GM10248 (cell line): ENCODE measurements at places on chromosomes 6 and 20.

DNA sequence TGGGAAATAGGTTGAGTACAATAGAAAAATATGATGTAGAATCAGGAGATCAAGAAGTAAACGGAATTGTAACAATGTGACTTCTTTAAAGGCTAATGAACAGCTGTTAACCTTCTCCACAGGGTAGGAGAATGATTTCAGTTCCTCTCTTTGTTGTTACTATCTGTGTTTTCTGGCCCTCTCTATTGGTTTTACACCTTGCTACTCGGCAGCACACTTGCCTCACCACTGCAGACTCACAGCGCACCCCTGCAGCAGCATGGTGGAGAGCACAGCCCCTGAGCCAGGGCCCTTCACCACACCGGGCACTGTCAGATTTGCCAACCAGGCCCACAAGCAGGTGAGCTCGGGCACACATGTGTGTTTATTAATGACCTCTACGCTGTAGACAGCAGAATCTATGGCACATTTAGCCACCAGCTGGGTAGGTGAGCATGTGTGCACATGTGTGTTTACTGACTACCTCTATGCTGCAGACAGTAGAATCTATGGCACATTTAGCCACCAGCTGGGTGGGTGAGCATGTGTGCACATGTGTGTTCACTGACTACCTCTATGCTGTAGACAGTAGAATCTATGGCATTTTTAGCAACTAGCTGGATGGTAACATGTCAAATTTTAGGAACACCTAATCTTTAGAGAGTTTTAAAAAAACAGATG, 16.8 kb downstream of the SFT2D1 start:
- peak; percentile 52 for DNase-seq

DNA sequence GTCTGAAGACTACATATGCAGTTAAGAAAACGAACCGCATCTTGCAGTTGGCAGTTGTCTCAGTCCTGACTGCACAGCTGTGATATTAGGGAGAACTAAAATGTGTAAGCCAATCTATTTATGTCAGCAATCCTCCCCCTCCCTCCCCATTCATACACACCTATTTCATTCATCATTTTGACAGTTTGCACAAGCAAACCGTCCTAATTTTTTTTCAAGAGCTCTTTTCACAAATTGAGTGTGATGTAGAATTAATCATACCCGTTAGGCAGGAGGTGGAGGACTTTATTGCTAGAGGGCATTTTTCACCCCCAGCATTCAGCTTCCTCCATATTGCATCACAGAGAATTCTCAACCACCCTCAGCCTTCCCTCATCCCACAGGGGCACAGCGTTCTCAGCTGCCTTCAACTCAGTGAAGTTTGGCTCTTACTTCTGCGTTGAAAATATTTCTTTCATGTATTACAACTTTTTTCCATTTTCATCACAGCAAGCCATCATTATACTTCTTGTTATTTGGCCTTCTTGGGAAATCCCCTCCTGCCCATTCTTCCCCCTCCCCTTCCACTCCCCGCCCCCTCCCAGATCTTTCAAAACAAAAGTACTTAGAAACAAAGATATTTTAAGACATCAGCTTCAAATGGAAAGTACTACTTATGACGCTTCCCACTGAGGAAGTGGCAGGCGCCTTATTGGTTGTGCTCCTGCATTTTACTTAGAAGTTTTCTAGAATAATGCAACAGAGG, 37.5 kb downstream of the NOX3 start:
- peak; percentile 61 for DNase-seq

DNA sequence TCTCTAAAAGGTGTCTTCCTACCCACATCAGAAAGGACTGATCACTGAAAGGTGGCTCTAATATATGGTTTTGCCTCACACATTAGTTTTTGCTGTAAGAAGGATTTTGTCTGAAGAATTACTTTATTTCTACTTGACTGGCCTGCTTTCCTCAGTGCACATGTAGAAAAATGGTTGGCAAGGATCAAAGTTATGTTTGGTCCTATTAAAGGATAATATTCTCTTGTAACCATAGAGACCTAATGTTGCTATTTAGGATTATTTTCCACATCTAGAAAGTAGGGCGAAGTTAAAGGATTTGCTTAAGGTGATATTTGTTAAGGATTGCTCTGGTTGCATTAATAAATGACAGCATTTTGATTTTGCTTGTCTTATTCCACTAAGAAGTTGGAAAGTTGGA, 40.7 kb downstream of the PHACTR2 start:
- DNase-seq = no peak

GRCh38 chr20:47927944-47928343, 142.7 kb upstream of the SULF2 start:
- DNase-seq = no peak

DNA sequence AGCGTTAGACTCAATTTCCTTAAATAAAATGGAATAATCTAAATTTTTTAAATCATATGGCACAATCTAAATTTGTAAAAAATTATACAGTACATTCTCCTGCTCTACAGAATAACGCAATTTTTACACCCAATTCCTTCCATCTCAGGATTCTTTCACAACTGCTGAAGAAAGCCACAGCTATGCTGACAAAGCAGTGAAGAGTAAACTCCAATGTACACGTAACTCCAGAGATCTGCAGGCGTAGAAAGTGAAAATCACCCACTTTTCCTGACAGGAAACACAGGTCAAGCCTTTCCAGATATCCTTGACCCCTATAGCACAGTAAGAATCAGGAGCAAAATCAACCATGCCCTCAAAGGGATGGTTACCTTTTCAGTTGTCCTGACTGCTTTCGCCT, 27.4 kb downstream of the EPHA7 start:
- no peak for DNase-seq

- DNase-seq = no peak
Measured at GRCh38 chr6:149999636-150000035, 25.7 kb downstream of the RAET1L start.

GRCh38 chr6:113076116-113076515, 729.0 kb downstream of the RFPL4B start:
- no peak for DNase-seq

GRCh38 chr20:59414936-59415623, 114.7 kb downstream of the EDN3 start:
- DNase-seq = no peak

GRCh38 chr6:6772751-6773150, 184.2 kb downstream of the LY86 start:
- no peak for DNase-seq

DNA sequence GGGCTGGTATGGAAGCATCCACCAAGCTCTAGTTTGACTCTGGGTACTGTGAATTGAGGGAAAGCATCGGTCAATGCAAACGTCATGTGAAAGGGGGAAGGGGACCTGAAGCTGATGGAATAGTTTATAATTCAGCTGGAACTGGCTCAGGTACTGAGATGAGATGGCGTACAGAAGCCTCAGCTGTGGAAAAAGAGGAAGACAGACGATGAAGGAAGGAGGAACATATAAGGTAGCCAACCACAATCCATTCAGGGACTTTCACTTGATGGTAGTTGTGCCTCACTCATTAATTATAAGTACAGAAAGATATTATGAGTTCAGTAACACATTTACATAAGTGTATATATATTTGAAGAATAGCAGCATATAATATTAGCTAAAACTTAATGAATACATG, 2.7 kb downstream of the CALHM5 start:
- DNase-seq = no peak

DNA sequence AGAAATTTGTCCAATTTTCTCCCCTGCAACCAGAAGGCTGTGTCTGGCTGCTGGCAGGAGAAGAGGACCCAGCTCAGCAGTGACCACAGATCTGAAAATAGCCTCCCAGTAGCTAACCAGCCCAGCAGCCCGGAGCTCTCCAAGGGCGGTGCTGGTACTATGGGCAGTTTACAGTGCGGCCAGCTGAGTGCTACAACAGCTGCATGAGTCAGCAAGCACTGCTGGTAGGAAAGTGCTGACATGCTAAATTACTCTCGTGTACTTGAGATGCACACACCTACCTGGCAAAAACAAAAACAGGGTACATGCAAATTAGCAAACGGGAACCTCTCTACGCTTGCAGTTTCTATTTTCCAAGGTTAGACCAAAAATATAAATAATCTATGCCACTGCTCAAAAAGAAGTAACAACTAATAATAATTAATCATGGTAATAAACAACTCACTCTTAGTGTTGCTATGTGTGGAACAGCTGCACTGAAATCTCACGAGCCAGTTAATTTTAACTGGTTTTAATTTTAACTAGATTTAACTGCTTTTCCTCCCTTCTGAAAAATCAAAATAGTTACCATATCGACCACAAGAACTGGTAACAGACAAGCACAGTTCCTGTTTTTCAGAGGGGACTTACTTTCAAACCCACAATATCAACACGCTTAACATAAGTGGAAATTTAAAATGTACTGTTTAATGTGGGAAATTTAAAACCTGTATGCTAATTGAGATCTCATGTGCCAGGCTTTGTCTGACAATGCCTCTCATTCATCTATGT, 10.8 kb downstream of the BACH2 start:
- peak; percentile 28 for DNase-seq

- DNase-seq = no peak
Measured at GRCh38 chr6:112663698-112664097, 316.6 kb downstream of the RFPL4B start.

DNA sequence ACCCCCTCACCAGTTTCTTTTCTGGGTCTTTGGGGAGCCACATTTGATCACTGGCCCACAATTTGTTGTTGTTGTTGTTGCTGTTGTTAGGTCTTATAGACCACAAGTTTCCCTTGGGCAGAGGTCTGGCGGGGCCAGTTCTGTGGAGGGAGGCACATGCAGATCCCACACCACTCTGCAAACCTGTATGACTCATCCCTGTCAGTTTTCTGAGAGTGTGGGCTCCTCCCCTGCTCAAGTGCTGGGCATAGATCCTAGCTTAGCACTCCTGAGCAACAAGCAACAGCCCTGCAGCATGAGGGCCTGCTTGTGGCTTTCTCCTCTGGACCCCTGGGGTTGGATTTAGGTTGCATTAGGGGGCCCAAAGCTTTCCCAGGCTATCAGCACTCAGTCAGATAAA, 411.1 kb upstream of the HTR1E start:
- DNase-seq = no peak

GRCh38 chr6:36526066-36526465, 21.2 kb downstream of the STK38 start:
- DNase-seq = no peak

- DNase-seq = no peak
Measured at GRCh38 chr6:33116841-33117711, 41.3 kb downstream of the HLA-DPB1 start.

GRCh38 chr6:15338476-15338875, 92.6 kb downstream of the JARID2 start:
- DNase-seq = no peak

DNA sequence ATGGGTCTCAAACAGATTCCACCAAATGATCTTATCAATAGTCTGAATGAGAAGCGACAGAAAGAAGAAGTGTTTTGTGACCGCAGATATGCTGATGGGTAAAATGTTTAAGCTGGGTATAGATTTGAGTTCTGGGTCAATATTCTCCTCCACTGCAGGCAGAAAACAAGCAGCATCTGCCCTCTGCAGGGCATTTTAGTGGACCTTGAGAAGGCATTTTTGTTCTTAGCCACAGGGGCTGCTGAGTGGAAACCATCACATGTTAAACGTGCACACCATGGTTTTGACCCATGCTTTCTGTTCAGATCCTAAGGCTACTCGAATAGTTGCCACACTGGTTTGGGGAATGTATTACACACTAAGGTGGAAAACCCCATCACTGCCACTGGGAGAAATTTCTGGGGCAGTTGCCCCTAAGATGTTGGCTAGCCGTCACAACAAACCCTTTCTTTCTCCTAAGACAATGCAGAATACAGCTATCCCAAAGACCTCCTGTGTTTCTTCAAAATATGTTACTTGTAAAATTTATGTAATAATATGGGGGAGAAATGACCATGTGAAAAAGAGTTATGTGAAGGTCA, 5.5 kb downstream of the POU3F2 start:
- DNase-seq = no peak

- no peak for DNase-seq
Measured at GRCh38 chr6:2547355-2547754, 203.4 kb downstream of the MYLK4 start.

DNA sequence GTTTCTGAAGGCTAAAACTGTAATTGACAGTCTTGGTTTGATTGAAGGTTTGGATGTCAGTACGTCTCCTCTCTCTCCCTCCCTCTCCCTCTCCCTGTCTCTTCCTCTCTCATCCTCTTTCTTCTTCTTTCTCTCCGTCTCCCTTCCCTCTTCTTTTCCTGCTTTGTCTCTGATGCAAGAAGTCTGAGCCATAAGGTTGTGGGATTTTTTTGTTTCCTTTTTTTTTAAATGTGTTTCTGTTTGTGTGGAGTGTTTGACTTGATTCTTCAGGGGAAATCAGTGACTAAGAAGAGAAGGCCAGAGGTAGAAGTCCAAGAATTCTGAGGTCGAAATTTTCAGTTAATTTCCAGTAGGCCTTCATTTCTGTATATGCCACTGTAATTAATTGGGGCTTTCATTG, 111.9 kb downstream of the FOXO3 start:
- no peak for DNase-seq

- DNase-seq = no peak
Measured at GRCh38 chr6:127517693-127518092, 1.4 kb downstream of the MTCL3 start.

DNA sequence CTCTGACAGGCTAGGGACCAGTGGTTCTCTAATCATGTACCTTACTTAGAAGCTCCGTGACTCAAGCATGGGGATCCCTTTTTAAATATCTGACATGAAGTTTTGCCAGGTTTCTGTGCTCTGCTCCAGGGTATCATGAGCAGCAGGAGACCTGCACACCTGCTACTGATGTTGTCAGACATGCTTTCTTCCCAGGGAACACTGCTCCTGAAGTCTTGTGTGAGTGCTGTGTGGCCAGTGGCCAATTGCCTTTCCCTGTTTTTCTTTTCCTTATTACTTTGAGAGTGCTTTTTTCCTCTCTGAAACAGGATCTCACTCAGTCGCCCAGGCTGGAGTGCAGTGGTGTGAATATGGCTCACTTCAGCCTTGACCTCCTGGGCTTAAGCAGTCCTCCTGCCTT, 26.4 kb downstream of the SLX4IP start:
- DNase-seq = no peak

GRCh38 chr6:132973514-132973993, 159.2 kb downstream of the RPS12 start:
- DNase-seq = no peak

DNA sequence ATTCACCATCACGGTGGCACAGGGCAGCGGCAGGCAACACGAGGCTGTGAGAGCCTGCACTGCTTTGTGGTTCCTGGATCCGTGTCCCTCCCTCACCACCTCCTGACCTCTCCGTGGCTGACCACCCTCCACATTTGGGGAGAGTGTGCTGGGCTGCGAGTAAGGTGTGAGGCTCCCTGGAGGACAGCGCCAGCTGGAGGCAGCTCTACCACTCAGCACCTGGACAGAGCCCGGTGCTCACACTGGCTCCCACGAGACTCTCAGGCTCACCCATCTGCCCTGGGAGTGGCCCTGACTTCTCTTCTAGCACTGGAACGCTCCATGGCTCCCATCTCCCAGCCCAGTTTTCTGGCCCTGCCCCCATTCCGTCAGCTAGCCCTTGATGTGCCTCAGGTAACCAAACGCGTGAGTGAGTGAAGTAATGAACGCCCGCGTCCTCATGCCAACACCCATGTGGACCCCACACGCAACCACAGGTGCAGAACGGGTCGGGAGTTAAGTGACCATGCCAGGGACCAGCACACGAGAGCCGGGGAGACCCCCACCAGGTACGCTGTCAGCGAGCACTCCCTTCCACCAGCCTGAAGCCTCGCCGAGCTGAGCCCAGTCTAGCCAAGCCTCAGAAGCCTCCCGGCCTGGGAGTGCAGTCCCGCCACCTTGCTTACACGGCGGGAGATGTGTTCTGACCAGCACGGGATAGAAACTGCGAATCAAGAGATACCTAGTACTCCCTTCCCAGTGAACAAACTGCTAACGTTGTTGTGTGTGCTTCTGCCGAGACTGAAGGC, 137.2 kb downstream of the WDR27 start:
- DNase-seq = no peak

- no peak for DNase-seq
Measured at GRCh38 chr20:37463726-37464494, 57.1 kb upstream of the NNAT start.
